ENCODE measurements at places on chromosomes 16 and 17. TPM values are rescaled to one million over a fixed set of nuclear protein-coding genes. Genes with fewer than 3 reads are reported as not detected.
A peak's percentile ranks its signal among the peaks of the same experiment; 100 is the strongest.

DNA sequence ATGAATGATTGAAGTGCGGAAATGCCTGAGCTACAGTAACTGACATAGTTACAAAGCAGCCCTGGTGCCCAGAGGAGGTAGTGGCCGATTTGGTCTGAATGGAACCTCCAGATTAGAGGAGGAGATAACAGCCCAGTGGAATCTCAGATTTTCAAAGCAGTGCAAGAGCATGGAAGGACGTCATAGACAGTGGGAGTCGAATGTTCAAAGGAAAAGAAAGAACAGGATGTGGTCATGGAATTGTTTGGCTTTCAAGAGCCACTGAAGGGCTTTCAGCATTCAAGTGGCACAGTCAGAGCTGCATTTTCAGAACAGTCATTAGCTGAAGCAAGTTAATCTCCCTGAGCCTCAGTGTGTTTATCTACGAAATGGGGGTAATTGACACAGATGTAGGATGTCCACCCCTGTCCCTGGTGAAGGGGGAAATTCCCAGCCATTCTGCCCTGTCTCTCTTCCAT is 104.6 kb upstream of the CACNG3 start:
- peak; percentile 60 for DNase-seq

GRCh38 chr16:57235128-57236021 is 9.7 kb upstream of the ARL2BP start:
- DNase-seq, result peak; percentile 83

DNA sequence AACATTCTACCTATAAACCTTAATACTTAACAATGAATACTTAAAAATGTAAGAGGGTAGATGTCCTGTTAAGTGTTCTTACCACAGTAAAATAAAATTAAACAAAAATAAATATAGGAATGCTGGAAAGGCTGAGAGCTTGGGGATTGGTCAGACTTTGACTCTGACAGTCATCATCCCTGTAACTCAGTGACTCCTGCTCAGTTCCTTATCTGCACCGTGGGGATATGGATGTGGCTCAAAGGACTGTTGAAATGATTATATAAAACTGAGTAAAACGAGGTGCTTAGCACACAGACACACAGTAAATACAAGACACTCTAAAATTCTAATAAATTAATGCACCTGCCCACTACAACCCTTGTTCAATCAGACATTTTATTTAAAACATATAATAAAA is 338.6 kb downstream of the TMEM114 start:
- no peak for DNase-seq

DNA sequence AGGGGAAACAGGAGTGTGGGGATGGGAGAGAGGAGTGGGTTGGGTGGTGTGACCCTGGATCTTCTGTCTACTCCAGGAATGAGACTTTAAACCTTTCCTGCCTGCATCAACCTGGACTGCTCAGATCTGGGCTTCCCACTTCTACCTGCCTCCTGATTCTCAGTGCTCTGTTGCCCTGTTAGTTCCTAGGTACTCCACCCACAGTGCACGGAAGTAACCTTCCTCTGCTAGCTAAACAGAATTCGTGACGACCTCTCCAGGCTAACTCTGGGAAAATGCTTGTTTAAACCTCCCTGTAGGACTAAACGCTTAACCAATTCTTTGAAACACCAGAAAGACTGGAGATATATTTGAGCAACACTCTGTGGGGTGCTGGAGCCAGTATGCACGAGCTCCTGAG is 83.4 kb upstream of the CLEC3A start:
- DNase-seq, result no peak

FOXF1 gene
- 2.1 TPM for total RNA-seq

KSR1 gene
- 2.9 TPM for total RNA-seq

ADAM11 gene
- 2.8 TPM for total RNA-seq

CRYM gene
- 0.67 TPM for total RNA-seq

GPR139 gene
- total RNA-seq, result not detected

Measured in A172 (cell line).